Stimulated activated CD4-positive, alpha-beta T cell treated with anti-CD3 and anti-CD28 coated beads, Interleukin-12 subunit alpha, Interleukin-12 subunit beta, amount 100 ng/mL, for 24 hours (primary cell): ENCODE measurements at places on chromosomes 5 and 9.

DNA sequence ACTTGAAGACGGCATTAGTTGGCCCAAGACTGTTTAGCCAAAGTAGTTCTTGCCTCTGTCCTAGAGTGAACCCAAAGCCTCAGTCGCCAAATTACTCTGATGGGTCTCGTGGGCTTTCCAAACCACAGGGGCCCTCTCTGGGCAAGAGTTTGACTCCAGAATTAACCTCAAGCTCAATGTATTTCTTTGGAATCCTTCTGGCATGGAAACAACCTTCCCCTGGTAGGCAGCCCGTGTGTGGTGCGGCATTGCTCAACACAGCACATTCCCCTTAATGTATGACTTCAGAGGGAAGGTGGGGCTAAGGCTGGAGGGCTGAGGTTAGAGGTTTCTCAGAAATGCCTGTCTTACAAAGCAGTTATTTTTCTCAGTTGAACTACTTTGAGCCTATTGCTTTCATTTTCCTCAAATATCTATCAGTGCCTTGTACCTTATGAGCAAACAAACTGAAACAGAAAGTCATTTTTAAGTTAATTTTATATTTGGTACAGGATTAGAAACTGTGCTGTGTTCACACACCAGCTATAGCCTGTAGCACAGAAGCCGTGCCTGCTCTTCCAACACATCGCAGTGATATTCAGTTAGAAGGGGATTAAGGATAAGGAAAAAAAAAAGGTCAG, 123.9 kb upstream of the HAPLN1 start:
- DNase-seq, result no peak

DNA sequence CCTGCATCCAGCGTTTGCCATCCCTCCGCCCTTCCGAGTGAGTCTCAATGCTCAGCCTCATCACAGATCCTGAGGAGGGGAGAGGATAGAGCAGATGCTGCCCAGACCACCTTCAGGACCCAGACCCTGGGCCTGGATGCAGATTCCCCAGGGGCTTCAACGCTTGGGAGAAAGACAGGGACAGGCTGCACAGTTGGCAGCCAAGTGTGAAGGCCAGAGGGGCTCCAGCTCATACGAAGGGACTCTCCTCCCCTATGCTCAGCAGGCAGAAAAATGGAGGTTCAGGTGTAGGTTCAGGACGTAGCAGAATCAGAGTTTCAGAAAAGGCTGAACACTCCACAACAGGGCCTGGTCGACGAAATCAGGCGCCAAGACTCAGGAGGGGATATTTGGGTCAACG, 378.5 kb upstream of the IRX1 start:
- no peak for DNase-seq

DNA sequence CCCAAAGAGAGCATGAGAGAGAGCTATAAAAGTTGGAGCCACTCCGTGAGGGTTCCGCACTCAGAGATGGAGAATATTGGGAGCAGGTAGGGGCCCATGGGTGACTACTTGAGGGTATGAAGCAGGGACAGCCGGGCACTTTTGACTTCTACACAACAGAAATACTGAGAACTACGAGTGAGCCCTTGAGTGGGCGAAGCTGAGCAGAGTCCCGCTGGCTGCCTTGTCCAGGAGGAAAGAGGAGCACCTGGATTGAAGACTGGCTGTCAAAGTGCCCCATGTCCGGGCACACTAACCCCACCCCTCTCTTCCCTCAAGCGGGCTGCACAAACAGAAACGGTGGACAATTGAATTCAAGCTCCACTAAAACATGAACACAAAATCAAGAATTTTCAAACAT, 33.6 kb downstream of the FYB1 start:
- DNase-seq, result no peak

- no peak for DNase-seq
Observed at GRCh38 chr5:140338336-140338735, 8.1 kb downstream of the HBEGF start.

- DNase-seq, result no peak
Observed at GRCh38 chr9:92293075-92293354, 482 bp downstream of the IARS1 start.

DNA sequence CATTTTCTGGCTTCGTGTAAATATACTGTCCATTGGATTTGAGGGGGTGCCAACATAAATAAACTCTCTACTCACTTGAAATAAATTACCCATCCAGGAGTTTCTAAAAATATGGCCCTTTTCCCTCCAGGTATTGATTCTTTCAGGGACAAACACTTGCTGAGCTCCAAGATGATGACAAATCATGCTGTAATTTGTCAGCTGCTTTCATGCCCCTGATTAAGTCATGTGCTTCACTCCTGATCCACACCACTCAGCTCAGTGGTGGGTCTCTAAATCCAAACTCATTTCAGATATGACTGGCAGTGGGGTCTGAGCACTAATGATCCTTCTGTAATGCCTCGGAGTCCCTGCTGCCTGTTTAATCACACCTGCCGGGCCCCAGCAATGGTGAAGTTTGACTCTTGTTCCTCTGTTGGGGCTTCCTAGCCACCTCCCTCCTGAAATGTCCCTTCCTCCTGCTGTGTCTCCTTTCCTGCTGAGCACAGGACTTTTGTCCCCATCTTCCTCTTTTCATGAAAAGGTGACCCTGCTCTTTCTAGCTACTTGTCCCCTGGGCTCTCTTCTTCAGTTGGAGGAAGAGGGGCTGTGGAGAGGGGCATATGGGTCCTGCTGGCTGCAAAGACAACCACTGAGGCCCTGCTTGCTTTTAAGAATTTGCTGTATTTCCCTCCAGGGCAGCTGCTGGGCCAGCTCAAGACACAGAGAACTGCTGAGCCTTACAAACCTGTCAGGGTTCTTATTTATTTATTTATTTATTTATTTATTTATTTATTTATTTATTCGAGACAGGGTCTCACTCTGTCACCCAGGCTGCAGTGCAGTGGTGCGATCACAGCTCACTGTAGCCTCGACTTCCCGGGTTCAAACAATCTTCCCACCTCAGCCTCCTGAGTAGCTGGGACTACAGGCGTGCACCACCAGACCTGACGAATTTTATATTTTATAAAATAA, 200.0 kb downstream of the ATP10B start:
- no peak for DNase-seq

DNA sequence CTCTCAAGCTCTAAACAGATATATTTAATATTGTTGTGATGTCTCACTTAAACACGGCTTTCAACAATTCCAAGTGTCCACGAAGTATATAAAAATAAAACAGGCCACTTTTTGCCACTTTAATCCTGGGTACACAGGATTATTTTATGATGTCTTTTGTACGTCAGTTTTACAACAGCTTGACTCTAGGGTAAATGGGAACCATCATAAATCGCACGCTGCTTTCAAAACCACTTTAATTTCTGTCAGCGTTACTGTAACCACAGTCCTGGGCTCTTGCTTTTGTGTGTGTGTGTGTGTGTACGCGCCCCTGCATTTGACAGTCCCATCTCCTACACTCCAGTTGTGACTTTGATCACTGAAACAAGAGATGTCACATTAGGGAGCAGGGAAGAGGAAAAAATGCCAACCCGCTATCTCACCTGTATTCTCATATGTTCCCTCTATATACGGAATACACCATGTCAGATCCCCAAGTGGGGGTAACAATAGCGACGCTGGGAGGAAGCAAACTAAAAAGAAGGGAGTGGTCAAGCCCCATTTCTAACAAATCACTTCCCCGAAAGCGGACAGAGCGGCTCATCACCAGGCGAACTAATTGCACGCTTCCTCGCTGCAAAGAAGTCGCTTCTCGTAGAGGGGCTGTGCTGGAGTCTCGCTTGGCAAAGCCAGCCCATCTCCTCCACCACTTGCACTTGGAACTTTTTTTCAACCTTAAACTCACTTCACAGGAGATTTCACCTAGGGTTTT, 1.2 kb downstream of the BNC2 start:
- DNase-seq, result no peak

DNA sequence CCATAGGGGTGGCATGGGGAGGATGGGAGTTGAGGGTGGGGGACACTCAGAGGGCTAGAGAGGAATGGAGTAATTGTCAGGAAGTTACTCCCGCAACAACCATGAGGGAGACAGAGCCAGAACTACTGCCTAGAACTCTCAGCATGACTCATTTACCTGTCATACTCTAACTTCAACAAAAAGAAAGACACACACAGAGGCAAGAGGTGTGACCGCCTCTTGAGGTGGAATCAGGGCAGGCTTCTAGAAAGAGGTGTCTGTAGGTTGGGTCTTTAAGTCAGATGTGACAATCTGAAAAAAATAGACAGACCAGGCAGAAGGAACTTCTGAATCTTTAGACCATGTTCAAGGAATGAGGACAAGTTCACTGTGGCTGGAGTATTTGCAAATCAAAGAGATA, 73.4 kb downstream of the GABBR2 start:
- DNase-seq, result no peak

- no peak for DNase-seq
Observed at GRCh38 chr5:118366429-118366828, 621.9 kb downstream of the DTWD2 start.

DNA sequence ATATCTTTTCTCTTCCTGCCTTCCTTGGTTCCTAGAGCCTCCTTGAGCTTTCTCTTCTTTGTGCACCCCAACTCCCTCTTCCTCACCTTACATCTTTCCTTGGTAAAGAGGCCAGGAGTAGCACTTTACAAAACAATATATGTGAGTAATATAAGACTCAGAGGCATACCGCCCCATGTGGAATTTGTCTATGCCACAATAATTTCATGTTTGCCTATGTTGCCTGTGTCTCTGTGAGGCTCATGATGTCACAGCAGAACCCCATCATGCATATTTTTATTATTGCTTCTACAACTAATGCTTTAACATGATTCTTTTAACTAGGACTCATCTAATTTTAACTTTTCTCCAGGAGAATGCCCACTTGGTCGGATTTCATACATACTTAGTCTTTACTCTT, 15.0 kb upstream of the LVRN start:
- DNase-seq, result no peak

DNA sequence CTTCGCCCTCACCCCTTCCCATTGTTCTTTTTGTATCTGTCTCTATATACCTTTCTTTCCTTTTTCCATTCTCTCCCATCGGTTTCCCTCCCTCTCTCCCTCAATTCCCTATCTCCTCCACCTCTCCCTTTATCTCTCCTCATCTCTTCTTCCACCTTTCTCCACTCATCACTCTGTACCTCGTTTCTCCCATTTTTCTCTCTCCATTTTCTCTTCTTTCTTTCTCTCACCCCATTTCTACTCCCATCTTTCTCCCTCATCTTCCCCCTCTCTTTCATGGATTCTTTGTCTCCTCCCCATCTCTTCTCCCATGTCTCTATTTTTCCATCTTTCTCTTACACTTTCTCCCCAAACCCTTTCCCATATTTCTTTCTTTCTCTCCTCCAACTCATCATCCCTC, 385.9 kb upstream of the CLINT1 start:
- DNase-seq, result no peak

GRCh38 chr5:33894566-33894965, 2.8 kb upstream of the ADAMTS12 start:
- DNase-seq, result no peak

DNA sequence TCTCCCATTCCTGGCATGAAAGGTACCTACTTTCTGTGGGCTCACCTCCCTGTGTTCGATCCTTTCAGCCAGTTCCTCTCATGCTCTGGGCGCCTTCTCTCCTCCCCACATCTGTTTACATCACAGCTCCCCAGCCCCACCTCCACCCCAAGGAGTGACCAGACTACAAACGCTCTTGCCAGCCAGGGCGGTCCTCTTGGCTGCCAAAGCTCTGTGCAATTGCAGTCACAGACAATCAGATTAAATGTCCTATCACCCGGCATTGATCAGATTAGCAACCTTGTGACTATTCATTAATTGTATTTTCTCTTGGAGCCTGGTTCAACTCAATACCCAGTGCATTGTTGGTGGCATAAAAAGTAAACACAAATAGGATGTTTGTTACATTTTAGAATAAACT, 211.2 kb upstream of the TBCA start:
- DNase-seq, result no peak

GRCh38 chr5:136011414-136012001, 17.3 kb upstream of the TGFBI start:
- no peak for DNase-seq

DNA sequence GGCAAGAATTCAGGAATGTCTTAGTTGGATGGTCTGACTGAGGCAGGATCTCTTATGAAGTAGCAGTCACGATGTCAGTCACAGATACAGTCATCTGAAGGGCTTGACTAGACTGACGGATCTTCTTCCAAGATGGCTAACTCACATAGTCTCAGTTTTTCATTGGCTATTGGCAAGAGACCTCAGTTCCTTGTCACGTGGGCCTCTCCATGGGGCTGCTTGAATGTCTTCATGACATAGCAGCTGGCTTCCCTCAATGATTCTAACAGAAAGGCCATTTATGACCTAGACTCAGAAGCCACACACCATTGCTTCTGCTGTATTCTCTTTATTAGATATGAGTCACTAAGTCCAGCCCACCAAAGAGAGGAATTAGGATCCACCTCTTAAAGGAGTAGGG, 4.7 kb downstream of the APC start:
- DNase-seq, result no peak

- no peak for DNase-seq
Observed at GRCh38 chr9:93228453-93228852, 44.5 kb downstream of the WNK2 start.

- DNase-seq, result no peak
Observed at GRCh38 chr9:82934949-82935348, 128.0 kb downstream of the RASEF start.

DNA sequence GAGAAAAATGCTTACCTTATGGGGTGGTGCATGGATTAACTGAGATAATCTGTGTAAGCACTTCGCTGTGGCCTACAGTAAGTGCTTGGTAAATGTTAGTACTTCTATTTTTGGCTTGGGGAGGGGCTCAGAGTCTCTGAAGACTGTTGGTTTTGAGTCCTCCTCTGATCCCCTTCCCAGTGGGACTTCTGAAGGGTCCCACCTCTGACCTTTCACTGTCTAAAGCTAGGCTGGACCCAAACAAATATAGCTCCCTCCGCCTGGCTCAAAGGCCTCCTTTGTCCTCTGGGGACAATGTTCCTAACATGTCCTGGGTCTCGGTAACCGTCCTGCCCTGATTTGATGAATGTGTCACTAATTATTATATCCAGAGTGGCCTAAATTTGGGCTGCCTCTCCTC, 34.8 kb downstream of the CAMK2A start:
- no peak for DNase-seq

GRCh38 chr9:94005272-94005901, 50.2 kb upstream of the BARX1 start:
- no peak for DNase-seq

GRCh38 chr9:26656003-26656870, 236.4 kb downstream of the CAAP1 start:
- no peak for DNase-seq

DNA sequence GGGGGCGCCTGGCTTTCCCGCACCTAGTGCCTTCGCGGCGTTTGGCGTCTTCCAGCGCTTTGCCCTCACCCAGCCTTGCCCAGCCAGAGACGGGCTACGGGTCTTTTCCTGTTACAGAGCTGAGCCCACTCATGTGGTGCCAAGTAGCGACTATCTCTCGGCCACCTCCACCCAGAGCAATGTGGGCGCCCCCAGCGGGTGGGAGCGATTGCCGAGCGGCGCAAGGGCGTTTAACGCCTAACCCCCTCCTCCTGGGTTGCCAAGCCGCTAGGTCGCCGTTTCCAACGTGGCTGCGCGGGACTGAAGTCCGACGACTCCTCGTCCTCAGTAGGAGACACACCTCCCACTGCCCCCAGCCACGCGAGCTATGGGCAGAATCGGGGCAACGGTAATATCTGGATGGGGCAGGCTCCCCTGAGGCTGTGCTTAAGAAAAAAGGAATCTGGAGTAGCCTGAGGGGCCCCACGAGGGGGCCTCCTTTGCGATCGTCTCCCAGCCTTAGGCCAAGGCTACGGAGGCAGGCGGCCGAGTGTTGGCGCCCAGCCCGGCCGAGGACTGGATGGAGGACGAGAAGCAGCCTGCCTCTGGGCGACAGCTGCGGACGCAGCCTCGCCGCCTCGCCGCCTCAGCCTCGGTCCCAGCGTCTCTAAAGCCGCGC, 5.8 kb downstream of the TLX3 start:
- no peak for DNase-seq
